ENCODE measurements at places on chromosomes 13 and 19. TPM values are rescaled to one million over a fixed set of nuclear protein-coding genes. Genes with fewer than 3 reads are reported as not detected.

LRCH1 gene
- polyA plus RNA-seq = 30.8 TPM

KCNK6 gene
- 3.1 TPM for polyA plus RNA-seq

ZNF699 gene
- polyA plus RNA-seq = 7.0 TPM

FBXO27 gene
- 7.3 TPM for polyA plus RNA-seq

KCNN1 gene
- polyA plus RNA-seq = 3.9 TPM

CRX gene
- not detected for polyA plus RNA-seq

NDUFA3 gene
- 87.3 TPM for polyA plus RNA-seq

DNAAF3 gene
- 7.9 TPM for polyA plus RNA-seq

CABP5 gene
- polyA plus RNA-seq = not detected

GPR12 gene
- polyA plus RNA-seq = not detected

NLRP4 gene
- polyA plus RNA-seq = not detected

FIZ1 gene
- polyA plus RNA-seq = 17.7 TPM

TGFBR3L gene
- 0.32 TPM for polyA plus RNA-seq

DNA sequence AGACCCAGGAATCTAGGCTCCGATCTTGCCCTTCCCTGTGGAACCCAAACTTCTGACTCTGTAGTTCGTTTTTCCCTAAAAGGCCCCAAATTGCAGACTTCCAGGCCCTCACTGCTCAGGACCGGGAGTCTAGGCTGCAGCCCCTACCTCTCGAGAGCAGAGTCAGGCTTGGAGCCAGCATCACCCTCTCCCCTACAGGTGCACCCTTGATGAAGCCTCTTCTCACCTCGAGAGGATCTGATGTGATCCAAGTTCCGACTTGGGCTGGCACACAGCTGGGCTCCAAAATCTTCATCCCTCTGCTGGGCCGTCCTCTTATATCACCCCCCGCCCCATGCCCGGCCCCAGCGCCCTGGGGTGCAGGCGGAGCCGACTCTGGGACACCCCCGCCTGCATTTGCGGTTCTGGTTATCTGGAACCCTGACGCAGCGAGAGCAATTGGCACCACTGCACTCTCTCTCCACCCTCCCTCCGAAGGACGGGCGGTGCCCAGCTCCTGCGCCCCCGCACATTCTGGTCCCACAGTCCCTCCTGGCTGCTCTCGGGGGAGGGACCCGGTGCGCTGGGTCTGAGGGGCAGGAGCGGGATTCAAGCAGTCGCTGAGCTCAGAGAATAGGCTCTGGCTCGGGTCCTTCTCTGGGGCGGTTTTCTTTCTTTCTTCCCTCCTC lies at the start of gene KLK7:
KLK7 (minus strand) TSS at position 293 of the 668 bp plus-strand sequence. CDS start 1,518 bp downstream, outside the sequence.
- DNase-seq = no peak

DNA sequence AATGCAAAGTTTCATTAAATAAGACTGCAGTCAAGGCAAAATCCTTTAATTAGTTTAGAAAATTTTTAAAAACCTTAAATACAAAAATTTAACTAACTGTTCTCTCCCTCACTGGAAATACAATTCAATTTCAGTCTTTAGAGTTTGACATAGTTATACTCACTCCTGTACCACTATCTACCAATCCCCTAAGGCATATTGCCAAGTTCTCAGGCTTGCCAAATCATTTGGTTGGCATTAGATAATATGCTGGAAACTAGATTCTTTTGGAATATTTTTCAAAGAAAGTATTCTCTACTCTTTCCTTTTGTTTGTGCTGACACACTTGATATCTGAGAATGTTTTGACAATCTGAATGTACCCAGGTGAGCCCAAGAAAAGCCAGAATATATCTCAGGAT lies 77.2 kb downstream of the TSC22D1 start:
- DNase-seq = no peak

- DNase-seq = no peak
Observed at GRCh38 chr13:109400209-109400608, 386.2 kb downstream of the IRS2 start.

- DNase-seq = no peak
Observed at GRCh38 chr19:30551271-30551670, 179.1 kb downstream of the ZNF536 start.

- no peak for DNase-seq
Observed at GRCh38 chr13:76231522-76232167, 595.5 kb downstream of the LMO7 start.

DNA sequence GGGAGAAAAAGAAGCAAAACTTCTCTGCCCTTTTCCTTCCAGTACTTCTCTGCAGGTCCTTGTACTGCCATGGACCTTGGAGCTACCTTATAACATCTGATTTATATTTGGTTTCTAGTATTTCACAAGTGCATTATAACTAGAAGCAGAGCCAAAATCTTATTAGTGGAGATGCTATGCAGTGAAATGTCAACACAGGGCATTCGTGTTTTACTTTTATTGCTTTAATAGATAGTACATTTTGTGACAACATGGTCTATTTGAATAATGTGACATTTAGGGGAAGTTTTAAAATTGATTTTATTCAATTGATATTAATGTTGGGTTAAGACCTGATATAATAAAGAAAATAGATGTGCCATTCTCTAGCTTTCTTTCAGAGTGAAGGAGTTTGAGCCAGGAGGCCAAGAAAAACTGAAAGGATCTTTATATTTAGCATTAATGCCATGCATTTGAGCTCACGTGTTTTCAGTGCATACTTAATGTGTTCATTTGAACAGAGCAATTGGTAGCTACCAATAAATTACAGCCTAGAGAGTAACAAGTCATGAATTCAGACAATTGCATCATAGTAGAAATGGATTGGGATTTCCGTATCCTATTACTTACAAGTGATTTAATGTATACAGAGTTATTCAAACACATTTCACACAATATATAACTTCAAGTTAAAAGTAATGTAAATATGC lies 863.8 kb downstream of the GPC5 start:
- DNase-seq = no peak

GRCh38 chr13:112325142-112325808 lies 50.9 kb upstream of the SPACA7 start:
- DNase-seq = no peak

DNA sequence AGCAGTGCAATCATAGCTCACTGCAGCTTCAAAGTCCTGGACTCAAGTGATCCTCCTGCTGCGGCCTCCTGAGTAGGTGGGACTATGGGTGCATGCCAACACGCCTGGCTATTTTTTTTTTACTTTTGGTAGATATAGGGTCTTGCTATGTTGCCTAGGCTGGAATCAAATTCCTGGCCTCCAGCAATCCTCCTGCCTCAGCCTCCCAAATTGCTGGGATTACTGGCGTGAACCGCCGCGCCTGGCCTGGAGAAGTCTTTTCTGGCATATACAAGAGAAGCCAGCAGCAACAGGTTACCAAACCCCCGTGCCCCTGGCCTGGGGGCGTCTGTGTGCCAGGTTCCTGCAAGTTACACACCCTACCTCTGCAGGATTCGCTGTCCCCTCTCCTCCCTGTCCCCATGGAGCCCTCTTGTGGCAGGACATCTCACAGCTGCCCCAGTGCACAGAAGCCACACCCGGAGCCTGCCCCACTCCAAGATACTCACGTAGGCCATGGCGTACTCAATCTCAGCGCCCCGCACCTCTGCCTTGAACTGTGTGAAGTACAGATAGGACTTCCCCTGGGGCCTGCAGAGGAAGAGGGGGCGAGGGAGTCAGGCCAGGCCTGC lies 9.9 kb downstream of the MYDGF start:
- no peak for DNase-seq

GRCh38 chr13:41060724-41061074 lies 610 bp upstream of the WBP4 start:
- DNase-seq = no peak

GRCh38 chr13:97311956-97312355 lies 89.8 kb downstream of the MBNL2 start:
- DNase-seq = no peak

- no peak for DNase-seq
Observed at GRCh38 chr13:113796211-113796963, 37.4 kb downstream of the TMEM255B start.

DNA sequence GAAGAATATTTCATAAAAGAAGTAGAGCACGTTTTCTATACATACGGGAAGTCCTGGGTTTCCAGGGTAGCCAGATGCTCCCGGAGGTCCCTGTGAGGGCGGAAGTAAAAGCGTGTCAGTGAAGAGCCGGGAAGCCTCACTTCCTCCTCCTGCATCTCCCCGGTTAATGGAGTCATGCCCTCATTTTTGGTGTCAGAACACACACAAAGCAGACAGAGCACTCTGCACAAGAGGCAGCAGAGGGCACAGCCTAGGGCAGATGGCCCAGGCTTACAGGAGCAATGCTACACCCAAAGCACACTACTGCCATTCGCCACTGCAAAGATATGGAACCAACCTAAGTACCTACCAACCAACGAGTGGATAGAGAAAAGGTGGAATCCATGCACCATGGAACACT lies 94.4 kb downstream of the COL4A1 start:
- DNase-seq = no peak

DNA sequence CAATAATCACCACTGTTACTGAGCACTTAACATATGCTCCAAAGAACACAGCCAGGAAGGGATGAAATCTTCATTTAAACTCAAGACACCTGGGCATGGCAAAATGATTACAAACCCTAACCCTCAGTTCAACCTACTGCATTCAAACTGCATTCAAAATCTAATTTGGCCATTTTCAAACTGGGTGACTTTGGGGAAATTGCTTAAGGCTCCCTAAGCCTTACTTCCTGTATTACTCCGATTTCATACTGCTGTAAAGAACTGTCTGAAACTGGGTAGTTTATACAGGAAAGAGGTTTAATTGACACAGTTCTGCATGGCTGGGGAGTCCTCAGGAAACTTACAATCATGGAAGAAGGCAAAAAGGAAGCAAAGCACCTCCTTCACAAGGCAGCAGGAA lies 50.4 kb downstream of the CBY2 start:
- DNase-seq = no peak

DNA sequence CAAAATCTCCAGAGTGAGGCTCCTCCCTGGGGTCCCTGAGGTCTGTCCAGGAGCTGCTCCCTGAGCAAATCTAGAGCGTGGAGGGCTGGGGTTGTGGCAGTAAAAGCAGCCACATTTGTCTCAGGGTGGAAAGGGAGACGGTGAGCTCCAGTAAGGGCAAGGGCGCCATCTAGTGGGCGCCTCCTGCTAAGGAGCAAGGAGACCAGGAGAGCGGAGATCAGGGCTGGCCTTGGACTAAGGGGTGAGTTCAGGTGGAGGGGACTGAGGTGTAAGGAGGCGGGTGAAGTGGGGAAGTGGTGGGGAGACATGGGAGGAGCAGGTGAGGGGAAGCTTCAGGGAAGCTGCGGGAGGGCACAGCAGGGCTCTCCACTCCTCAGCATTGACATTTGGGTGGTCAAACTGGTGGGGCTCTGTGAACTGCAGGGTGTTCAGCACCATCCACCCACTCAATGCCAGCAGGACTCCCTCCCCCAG lies 5.3 kb upstream of the CEACAM21 start:
- peak; percentile 32 for DNase-seq

GRCh38 chr19:55070466-55071128 lies 5.1 kb upstream of the EPS8L1 start:
- DNase-seq = no peak

DNA sequence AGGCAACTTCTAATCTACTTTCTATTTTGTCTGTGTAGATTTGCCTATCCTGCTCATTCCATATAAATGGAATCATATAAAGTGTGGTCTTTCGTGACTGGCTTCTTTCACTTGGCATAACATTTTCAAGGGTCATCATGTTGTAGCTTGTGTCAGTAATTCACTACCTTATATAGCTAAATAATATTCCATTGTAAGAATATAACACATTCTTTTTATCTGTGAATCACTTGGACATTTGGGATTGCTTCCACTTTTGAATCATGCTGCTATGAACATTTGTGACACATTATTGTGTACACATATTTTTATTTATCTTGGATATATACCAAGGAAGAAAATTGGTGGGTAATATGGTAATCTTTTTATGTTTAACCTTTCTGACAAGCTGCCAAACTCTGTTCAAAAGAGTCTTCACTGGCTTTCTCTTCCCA lies 89.0 kb upstream of the CSNK1A1L start:
- DNase-seq = no peak

DNA sequence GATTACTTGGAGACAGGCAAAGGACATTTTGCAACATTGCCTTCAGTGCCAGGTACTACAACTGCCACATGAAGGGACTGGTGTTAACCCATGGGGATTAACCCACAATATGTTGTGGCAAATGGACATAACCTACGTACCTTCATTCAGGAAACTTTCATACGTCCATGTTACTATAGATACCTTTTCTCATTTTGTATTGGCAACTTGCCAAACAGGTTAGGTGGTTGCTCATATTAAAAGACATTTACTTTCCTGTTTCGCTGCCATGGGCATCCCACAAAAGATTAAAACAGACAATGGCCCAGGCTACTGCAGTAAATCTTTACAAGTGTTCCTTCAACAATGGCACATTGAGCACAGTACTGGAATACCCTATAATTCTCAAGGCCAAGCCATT lies 925.3 kb downstream of the SLITRK6 start:
- DNase-seq = no peak

GRCh38 chr13:36918246-36919131 lies 1.5 kb downstream of the SMAD9 start:
- DNase-seq = peak; percentile 47

DNA sequence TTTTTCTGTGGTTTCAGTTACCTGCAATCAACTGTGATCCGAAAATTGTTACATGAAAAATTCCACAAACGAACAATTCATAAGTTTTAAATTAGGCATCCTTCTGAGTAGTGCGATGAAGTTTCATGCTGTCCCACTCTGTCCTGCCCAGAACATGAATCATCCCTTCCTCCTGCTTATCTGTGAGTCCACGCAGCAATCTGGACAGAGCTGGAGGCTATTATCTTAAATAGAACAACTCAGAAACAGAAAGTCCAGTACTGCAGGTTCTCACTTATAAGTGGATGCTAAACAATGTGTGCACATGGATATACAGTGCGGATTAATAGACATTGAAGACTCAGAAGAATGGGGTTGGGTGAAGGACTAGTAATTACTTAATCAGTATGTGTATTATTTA lies 583.7 kb upstream of the SPRY2 start:
- no peak for DNase-seq

- no peak for DNase-seq
Observed at GRCh38 chr19:47628078-47628771, 19.3 kb downstream of the BICRA start.

- no peak for DNase-seq
Observed at GRCh38 chr13:22647156-22647850, 533.5 kb upstream of the SGCG start.

DNA sequence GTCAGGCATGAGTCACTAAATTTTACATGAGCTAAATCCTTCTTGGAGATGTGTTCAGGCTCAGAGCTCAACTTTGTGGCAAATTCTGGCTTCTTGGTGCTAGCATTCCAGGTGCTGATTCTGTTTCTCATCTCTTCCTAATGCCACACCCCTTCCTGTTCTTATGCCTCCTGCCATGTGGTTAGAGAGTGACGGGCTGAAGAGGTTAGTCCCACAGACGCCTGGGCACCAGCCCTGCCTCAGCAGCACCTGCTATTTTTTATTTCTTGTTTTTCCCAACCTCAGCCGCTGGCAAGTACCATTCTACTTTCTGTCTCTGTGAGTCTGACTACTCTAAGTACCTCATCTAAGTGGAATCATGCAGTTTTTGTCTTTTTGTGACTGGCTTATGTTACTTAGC lies 329.5 kb downstream of the KCNRG start:
- DNase-seq = no peak

DNA sequence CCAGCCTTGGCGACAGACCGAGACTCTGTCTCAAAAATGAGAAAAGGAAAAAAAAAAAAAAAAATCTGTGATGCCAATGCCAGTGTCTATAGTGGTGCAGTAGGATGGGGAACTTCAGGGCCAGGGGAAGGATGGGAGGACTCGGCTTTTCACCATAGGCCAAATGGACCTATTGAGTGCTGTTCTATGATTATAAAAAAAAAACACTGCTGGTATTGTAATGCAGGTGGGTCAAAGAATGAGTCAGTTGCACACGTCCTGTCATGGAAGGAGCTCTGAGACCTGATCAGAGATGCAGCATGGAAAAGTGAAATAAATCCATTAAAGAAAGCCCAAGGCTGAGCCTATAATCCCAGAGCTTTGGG lies 7.0 kb downstream of the DNAJB1 start:
- DNase-seq = no peak

Data from right renal cortex interstitium (tissue), 3 donors.